ENCODE measurements at places on chromosomes 3 and 15. TPM values are rescaled to one million over a fixed set of nuclear protein-coding genes. Genes with fewer than 3 reads are reported as not detected.

Gene IL12A
- total RNA-seq = not detected

Gene CAMP
- not detected for total RNA-seq

Gene KIF15
- 14.7 TPM for total RNA-seq

Gene SLC24A5
- 0.29 TPM for total RNA-seq

Gene NR2E3
- 0.41 TPM for total RNA-seq

Gene AHSG
- total RNA-seq = not detected

Gene LAMB2
- 604 TPM for total RNA-seq

DNA sequence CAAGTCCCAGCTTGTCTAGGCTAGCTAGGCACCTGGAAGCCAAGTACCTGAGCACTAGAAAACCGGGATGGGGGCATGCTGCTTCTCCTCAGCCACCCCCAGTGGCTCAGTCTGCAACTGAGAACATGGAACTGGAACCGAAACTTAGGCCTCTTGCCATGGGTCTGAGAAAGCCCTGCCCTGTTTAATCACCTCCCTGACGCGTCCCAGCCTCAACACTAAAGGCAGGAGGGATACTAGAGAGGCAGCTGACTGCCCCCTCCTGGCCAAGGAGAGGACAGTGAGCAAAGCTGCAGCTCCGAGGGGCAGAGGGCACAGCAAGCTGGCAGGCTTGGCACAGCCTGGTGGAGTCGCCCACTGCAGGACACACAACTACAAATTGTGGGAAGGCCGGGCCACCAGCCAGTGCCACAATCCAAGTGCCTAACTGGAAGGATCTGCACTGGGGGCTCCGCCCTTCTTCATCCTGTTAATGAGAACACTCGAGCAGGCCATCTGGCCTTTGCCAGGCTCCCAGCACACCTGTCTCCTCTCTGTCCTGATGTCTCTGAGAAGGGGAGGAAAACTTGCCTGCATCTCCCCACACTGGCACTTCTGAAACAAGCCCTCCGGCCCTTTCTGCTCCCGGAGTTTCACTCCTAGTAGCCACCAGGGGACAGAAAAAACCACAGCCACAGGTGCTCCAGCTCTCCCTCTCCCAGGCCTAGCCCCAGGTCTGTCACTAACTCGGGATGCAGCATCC is 53.7 kb downstream of the BDH1 start:
- DNase-seq = no peak

- no peak for DNase-seq
Measured at GRCh38 chr3:175865724-175866123, 1006.6 kb downstream of the NAALADL2 start.

GRCh38 chr3:152706991-152707713 is 127.8 kb upstream of the P2RY1 start:
- no peak for DNase-seq

- DNase-seq = no peak
Measured at GRCh38 chr3:186618318-186618938, 5.6 kb downstream of the AHSG start.

DNA sequence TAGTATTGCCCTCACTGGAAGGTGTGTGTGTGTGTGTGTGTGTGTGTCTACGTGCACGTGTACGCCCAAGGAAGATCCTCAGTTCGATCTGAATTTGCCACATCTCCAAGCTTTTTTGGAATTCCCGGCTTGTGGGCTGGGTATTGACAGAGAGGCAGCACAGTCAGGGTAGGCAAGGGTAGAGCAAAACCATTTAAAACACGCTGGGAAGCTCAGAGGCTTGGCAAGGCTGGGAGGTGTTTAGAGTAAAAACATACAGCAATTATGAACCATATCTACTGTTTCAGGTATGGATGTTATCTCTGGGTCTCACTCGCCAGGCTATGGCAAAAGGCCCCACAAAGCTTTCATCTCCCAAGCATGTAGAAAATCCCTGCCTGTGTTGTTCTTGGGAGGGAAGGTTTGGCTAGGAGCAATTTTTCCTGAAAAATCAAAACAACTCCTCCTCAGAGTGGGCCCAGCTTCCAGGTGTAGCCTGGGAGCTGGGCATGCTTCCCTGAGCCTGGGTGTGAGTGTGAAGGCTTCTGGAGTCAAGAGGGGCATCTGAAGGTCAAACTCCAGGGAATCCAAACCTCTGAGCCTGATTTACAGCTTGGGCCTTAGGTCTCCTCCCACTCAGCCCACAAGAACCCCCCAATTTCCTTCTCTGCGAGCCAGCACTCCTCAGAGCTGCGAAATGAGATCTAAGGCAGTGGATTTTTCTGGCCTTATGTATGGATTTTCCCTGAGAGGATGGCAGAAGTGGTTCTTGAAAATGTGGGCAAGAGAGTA is 244.8 kb upstream of the TPRG1 start:
- DNase-seq = no peak

DNA sequence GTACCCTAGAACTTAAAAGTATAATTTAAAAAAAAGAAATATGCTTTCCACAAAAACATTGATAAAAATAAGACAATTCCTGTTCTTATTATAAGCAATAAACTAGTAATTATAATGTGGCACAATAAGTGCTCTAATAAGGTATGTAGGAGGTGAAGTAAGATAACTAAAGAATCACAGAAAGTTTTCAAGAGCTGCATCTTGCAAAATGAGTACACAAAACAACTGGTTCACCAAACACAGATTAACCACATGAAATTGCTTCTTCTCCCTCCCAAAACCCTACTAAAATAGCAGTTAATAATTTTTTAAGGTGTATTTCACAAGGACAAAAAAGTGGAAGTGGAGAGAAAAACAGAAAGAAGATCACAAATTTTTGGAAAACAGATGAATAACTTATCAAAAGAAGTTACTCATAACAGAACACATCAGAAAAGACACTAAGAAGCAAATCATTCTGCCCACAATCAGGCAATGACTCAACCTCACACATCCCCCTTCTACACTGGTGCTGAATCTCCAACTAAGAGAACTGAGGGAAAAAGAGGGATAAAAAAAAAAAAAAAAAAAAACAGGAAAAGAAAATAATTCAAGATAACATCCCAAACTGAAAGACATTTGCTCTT is 64.2 kb downstream of the TBC1D5 start:
- no peak for DNase-seq
